ENCODE measurements at places on chromosomes 3 and 15. TPM values are rescaled to one million over a fixed set of nuclear protein-coding genes. Genes with fewer than 3 reads are reported as not detected.

The RYR3 gene
- not detected for total RNA-seq

The CLDND1 gene
- 93.2 TPM for total RNA-seq

- peak overlapping the region; percentile 54 for H3K27ac ChIP-seq
- peaks cover 40% of the 10 kb centered on the region for H3K4me1 ChIP-seq
- no peak for DNase-seq
- no peaks in the 10 kb centered on the region for H3K36me3 ChIP-seq
- H3K4me3 ChIP-seq = peak overlapping the region; percentile 59
- H3K27me3 ChIP-seq = no peaks in the 10 kb centered on the region
These were observed 2.6 kb upstream of the APEH start for GRCh38 chr3:49671291-49672288.

GRCh38 chr15:65310431-65311137 is 6.1 kb downstream of the RNU5B-1 start:
- no peaks in the 10 kb centered on the region for H3K36me3 ChIP-seq
- peaks cover 11% of the 10 kb centered on the region for H3K4me1 ChIP-seq
- no peak for DNase-seq
- no peak overlapping the region for H3K27ac ChIP-seq
- no peak overlapping the region for H3K4me3 ChIP-seq

- H3K27ac ChIP-seq = no peak overlapping the region
- no peaks in the 10 kb centered on the region for H3K36me3 ChIP-seq
- peaks cover 65% of the 10 kb centered on the region for H3K27me3 ChIP-seq
- no peak overlapping the region for H3K4me3 ChIP-seq
These were observed 29.0 kb downstream of the AQP9 start for GRCh38 chr15:58167095-58167691.
